ENCODE measurements at places on chromosomes 7 and 10.

GRCh38 chr7:90988996-90989765, 275.1 kb upstream of the FZD1 start:
- no peak for DNase-seq

GRCh38 chr7:6588566-6588965, 1.3 kb upstream of the INTS15 start:
- DNase-seq: no peak

- no peak for DNase-seq
Measured at GRCh38 chr7:69859342-69859741, 261.1 kb downstream of the AUTS2 start.

GRCh38 chr7:97015279-97015678, 9.4 kb downstream of the DLX5 start:
- DNase-seq: no peak

DNA sequence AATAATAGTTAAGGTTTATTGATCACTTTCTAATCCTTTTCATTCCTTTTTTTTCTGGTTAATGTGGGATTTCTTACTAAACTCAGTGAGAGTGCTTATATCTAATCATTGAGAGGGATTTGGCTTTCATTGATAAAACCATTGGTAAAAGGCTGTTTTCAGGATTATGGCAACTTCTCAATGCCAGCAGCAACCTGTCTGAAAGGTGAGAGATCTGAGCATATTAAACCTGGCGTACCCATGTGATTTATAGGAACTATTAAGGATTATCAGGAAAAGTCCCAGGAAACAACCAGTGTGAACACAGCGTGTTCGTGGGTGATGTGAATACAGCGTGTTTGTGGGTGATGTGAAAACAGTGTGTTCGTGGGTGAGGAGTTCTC, 65.9 kb downstream of the PDIA4 start:
- DNase-seq: no peak

GRCh38 chr7:123622660-123623386, 21.2 kb downstream of the ASB15 start:
- DNase-seq: no peak

- DNase-seq: no peak
Measured at GRCh38 chr10:132479603-132480221, 57.9 kb upstream of the INPP5A start.

GRCh38 chr10:88831709-88832108, 19.9 kb downstream of the ANKRD22 start:
- no peak for DNase-seq

DNA sequence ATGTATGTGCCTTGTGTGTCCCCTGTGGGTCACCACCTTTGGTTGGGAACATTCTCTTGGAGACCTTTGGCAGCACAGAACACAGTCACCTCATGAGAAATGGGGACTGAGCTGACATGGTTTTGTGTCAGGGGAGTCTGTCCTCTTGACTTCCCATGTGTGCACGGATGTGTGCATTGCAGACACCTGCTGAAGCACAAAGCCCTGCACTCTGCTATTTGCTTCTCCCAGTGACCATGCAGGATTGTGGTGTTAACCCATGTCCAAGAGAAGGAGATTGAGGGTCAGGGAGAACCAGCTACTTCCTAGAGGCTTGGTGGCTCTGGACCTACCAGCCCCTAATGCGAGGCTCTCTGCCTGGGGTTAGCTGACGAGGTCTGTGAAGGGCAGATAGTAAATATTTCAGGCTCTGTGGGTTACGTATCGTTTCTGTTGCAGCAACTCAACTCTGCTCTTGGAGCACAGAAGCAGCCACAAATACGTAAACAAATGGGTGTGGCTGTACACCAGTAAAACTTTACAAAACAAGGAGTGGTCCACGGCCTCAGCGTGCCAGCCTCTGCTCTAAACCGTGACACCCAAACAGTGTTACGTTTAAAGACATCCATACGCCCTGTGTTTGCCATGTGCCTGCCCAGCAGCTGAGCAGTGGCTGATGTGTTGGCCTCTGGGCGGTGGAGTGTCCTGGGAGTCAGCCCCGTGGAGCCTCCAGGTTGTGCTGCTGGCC, 51.7 kb downstream of the ADCY1 start:
- no peak for DNase-seq

Measured in activated CD8-positive, alpha-beta memory T cell treated with anti-CD3 and anti-CD28 coated beads for 1 hour (primary cell).